ENCODE measurements at places on chromosomes 2 and 18.

DNA sequence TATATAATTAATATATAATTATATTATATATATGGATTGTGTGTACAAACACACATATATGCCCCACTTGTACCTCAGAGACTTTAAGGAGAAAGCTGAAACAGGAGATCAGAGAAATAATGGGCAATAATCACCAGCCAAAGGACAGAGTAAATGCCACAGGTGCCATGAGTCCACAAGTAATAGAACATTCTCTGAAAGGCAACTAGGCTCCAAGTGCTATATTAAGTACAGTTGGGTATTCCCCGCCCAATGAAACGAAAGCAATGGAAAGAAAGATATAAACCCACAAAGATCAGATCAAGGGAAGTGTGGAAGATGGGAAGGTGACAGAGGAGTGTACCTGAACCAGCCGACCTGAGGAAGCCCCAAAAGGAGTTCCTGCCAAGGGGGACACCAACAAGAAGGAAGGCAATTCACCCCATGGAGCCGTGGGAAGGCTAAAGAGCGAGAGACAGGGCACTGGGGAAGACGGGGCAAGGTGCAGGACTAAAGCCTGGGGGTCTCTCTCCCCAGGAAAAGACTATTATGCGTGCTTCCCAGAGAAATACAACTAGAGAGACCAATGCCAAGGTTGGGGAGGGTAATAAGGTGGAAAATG lies 19.0 kb downstream of the DYM start:
- no peak for DNase-seq

DNA sequence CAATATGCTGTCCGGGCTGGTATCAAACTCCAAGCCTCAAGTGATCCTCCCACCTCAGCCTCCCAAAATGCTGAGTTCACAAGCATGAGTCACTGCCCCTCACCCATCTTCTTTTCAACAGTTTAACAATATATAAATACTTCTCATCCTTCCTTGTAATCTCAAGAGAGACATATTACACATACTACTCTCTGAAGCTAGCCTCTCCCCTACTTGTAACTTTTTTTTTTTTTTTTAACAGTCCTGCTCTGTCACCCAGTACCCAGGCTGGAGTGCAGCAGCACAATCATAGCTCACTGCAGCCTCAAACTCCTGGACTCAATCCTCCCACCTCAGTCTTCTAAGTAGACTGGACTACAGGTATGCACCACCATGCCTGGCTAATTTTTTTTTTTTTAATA lies 5.7 kb downstream of the GFPT1 start:
- no peak for DNase-seq

- no peak for DNase-seq
Measured at GRCh38 chr18:32346671-32347070, 124.0 kb downstream of the GAREM1 start.

DNA sequence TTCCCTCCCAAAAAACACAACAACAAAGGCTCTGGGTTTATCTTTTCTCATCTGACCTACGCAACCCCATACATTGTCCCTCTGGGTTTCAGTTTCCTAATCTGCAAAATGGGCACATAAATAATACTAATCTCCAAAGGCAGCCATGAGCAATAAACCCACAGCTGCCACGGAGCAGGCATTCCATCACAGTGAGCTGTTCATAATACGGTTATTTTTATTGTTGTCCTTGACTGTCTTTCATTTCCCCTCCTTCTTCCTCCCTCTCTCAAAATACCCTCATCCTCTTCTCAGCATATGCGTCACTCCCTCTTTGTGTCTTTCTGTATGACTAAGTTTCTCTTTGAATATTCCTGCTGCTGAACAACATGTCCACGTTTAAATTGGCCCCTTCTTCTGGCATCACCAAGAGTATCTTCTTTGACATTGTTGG lies 129.8 kb upstream of the CAB39 start:
- DNase-seq, result no peak

DNA sequence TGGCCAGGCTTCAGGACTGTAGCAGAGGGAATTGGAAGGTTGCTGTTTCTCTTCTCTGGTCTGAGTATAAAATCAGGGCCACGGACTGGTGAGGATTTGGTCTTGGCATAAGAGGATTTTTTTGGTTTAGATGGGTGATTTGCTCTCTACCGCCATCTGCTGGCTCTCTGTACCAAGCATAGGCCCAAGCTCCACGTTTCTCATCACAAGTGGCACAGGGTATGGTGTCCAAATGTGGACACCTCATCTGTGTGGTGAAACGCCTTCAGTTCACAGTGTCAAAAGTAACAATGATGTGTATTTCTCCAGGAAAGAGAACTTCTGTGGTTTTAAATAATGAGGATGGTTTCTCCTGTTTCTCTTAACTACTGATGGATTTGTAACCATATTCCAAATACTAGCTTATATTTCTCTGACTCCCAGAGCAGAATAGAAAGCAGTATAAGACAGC lies 115.1 kb downstream of the EML6 start:
- peak; percentile 74 for DNase-seq

GRCh38 chr2:44184106-44184505 lies 15.4 kb downstream of the PPM1B start:
- no peak for DNase-seq

DNA sequence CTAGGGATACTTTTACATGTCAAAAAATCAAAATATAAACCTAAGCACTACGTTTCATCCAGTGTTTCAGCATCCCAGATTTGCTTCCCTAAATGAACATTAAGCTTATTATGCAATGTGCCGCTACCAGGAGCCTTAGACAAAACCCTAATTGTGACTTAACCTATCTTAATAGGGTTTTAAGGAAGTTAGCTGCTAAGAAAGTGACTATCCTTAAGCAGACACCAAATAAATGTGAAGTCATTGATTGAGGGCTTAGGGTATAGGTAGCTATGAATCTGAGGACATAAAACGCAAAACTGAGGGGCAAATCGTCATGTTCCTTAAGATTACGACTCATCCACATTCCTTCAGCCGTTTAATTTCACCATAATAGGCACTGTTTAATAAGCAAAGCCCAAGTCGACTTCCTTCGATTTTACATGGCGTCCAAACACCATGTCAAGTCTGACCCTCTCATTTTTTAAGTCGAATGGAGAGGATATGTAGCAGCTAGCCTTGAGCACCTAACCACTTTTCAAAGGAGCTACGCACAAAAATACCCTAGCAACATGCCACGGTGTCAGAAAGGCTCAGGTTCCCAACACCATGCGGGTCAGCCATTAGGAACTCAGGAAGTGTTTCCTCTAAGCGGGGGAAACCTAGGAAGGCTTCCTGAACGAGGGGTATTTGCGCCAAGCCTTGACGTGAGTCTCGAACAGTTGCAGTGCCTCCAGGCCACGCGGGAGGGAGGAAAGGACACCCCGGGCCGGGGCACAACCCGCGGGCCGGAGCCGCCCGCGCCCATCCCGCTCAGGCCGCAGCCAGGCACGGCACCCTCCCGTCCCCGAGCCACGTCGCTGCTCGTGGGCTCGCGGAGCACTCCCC lies 1.0 kb downstream of the HDLBP start:
- DNase-seq, result no peak

GRCh38 chr18:70380915-70381896 lies 92.4 kb downstream of the SOCS6 start:
- DNase-seq, result peak; percentile 34

Measured in nephron progenitor cell (in vitro differentiated cells).